IMR-90 (cell line): ENCODE measurements at places on chromosomes 5 and 9. TPM values are rescaled to one million over a fixed set of nuclear protein-coding genes. Genes with fewer than 3 reads are reported as not detected.

GRCh38 chr5:81749192-81749560 is 1.7 kb downstream of the SSBP2 start:
- no peak for DNase-seq

DNA sequence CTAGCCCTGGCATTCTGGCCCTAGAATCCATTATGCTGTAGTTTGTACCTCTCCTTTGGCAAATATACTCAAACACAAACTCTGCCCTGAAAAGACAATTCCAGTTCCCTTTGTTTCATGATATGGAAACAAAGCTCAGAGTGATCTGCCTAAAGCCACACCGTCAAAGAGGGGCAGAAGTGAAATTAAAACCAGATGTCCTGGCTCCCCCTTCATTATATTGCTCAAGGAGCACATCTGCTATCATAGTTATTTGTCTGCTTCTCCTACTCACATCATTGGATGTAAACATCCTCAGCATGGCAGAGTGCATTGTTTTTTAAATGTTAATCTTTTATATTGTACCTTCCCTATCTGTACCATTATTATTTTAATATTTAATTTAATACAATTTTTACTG is 266.7 kb upstream of the SMARCA2 start:
- no peak for DNase-seq

The EDIL3 gene
- 82.8 and 101 TPM in 2 replicates for total RNA-seq

The FBN2 gene
- total RNA-seq = 67.5 and 69.0 TPM in 2 replicates

The MYORG gene
- total RNA-seq = 0.36 and 0.56 TPM in 2 replicates

DNA sequence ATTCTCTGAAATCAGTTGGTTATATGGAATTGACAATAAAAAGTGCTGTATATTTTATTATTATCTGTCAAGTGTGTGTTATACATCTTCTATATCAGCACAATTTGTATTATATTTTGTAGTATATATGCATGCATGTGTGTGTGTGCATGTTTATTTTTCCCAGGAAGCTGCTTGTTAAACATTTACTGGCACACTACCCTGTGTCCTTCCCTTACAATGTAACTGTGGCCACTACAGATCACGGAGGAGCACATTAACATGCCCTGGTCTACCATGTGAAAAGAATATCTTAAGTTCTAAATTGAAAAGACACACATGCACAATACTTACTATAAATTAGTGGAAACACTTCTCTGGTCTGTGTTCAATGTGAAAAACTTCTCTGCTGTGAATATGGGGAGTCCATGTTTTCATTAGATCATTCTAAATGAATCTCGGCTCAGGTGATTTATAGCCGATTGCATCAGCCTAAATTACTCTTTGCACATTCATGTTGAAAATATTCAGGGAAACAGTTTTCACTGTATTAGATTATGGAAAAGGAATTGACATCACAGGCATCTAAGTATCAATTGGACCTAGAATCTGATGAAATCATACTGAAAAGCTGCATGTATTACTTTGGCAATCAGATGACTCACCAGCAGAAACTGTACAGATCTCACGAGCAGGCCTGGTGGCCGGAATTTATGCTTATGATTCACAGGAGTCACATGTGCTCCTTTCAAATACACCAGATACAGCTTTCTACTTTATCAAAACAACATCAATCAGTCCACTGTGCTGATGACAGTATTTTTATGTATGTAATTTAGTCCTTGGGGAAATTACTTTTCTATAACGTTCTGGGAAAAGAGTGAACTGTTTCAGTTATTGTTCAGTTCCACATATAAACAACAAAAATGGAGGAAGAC is 39.4 kb downstream of the LURAP1L start:
- DNase-seq = peak; percentile 100

- DNase-seq = no peak
Measured at GRCh38 chr5:148639081-148639480, 15.2 kb downstream of the HTR4 start.

GRCh38 chr5:124456249-124456648 is 290.2 kb downstream of the ZNF608 start:
- DNase-seq = peak; percentile 52

DNA sequence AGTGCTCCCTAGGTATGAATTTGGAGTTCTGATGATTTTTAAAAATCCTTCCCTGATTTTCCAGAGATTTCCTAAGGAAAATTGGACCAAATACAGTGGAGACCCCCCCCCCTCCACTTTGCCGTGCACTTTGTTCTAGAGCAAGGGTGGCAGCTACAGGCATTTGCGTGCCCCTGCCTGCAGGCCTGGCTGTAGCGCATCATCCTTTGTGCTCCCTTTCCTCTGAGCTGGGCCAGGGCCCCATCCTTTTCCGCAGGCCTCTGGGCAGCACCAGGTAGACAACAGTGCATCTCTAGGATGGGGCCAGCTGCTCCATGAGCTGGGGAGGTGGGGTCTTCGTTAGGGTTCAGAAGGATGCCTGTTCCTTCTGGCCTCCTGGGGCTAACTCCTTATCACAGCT is 39.6 kb downstream of the TRIO start:
- no peak for DNase-seq

The IFNA2 gene
- total RNA-seq = not detected in 2 replicates

The BSPRY gene
- total RNA-seq = not detected in 2 replicates

The SLC6A3 gene
- total RNA-seq = not detected in 2 replicates

The HSPB3 gene
- 0.54 TPM in 1 of 2 replicates, not detected in the other for total RNA-seq

DNA sequence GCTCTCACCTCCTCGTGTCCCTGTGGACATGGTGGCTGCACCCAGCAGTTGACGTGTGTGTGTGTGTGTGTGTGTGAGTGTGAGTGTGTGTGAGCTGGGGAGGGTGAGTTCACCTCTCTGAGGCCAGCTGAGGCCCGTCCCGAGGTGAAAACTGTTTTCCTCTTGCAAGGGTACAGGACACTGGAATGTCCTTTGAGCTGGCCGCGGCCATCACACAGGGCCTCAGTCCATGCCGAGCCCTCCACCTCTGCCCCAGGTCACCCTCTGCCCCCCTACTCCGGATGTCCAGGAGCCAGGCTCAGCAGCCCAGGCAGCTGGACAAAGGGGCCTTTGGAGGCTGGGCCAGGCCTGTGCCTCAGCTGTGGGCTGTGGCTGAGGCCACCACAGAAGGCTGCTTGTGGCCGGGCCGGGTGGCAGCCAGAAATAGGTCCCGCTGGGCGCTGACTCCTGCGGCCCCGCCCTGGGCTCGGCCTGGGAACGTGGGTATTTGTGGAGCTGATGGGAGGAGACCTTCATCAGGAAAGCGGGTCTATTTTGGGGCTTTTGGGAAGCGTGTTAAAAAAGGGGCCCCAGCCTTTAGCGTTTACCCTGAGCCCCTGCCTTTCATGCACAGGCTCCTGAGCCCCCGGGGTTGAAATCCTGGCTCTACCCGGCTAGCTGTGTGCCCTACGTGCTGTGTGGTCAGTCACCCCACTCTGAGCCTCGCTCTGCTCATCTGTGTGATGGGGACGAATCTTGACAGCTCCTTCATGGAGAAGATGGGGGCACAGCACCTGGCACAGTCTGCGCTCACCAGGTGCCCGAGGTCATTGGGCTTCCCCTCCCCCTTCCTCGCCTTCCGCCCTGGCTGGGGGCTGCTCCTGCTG is 75.1 kb upstream of the IER5L start:
- no peak for DNase-seq

The UNC13B gene
- total RNA-seq = 12.2 and 14.3 TPM in 2 replicates

The SPINK7 gene
- total RNA-seq = not detected in 2 replicates

- peak; percentile 1 for DNase-seq
Measured at GRCh38 chr5:19547640-19548039, 440.4 kb downstream of the CDH18 start.

GRCh38 chr5:151338734-151339133 is 8.6 kb downstream of the SLC36A2 start:
- DNase-seq = no peak

DNA sequence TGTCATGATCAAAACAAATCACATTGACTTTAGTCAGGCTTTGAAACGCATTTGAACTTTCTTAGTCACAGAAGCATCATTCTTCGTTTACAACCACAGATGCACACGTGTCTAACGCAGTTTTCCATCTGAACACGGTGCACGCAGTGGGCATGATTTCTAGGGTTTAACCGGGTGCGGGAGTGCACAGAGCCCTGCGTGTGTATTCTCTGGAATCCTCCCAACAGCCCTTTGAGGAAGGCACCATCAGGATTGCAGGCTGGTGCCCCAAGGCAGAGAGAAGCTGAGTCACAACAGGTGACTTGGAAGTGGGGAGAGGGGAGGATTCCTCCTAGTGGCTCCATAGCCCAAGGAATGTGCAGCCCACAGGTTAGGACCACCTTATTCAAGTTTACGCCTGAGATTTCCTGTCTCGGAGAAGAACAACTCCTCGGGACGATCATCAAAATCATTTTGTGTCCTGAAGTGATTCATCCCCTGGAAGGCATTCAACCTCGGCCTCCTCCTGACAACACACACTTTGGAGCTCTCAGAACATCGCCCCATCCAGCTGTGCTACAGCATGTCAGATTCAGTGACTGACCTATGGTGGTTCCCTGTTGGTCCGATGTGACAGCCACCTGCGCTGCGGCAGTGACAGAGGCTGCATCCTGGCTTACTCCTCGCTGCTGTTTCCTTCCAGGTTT is 13.1 kb downstream of the ROPN1L start:
- peak; percentile 83 for DNase-seq

The DPYSL3 gene
- total RNA-seq = 46.1 and 50.2 TPM in 2 replicates
